ENCODE measurements at places on chromosomes 1 and 21.

- no peak for DNase-seq
These were observed 1.8 kb downstream of the SPRR1B start for GRCh38 chr1:153032677-153033308.

- no peak for DNase-seq
These were observed 610 bp downstream of the SCYL3 start for GRCh38 chr1:169892927-169893644.

GRCh38 chr1:204990059-204990664, 52.9 kb upstream of the CNTN2 start:
- DNase-seq, result no peak

- DNase-seq, result no peak
These were observed 785.2 kb upstream of the B3GALT2 start for GRCh38 chr1:193971595-193971994.

DNA sequence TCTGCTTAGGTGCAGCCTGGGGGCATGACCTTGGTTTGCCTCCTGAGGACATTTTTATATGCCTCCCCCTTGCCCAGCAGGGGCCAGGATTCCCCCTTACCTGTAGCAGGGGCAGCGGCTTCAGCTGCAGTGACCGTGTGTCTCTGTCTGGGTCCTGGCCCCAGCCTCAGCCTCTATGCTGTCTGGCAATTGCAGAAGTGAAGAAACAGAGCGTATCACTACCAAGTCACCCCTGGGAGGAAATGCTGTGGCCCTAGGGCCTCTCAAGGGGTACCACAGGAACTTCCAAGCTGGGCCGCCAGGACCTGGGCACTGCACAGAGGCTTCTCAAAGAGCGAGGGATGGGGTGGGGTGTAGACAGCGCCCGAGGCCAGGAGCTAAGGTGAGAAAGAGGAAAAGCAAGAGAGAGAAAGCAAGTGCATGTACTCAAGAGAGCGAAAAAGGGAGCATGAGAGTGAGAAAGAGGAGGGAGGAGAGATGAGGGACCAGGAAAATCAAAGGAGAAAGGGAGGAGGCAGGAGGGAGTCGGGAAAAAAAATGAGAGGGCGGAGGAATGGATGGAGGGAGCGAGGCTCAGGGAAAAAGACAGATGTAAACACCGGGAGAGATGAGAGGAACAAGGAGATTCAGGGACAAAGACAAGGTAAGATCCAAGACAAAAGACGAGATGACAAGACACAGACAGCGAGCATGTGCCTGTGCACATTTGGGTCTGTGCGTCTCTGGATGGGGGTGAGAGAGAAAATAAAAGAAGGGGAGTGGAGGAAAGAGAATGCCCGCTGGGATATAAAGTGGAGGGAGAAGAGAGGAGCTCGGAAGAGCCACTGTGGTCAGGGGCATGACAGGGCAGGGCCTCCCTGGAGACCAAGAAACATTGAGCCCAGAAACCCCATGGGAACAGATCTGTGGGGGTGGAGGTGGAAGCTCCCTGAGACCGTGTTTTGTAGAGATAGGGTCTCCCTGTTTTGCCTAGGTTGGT, at the start of gene PTAFR:
TSS of gene PTAFR (minus strand) at position 199 of the 979 bp plus-strand sequence. CDS start 25,669 bp downstream, outside the sequence.
- DNase-seq, result no peak

GRCh38 chr1:178962853-178963711, 62.6 kb upstream of the FAM20B start:
- DNase-seq, result no peak

Data from activated T-cell treated with anti-CD3 and anti-CD28 coated beads, Interleukin-2, amount 50 U/mL, for 72 hours (primary cell).